Motor neuron (in vitro differentiated cells): ENCODE measurements at places on chromosomes 13 and 19. TPM values are rescaled to one million over a fixed set of nuclear protein-coding genes. Genes with fewer than 3 reads are reported as not detected.
A peak's percentile ranks its signal among the peaks of the same experiment; 100 is the strongest.

Gene NCR1
- total RNA-seq = 0.14 TPM in 1 of 2 replicates, not detected in the other

Gene CYP2S1
- total RNA-seq = 1.0 and 1.6 TPM in 2 replicates

Gene PLIN5
- total RNA-seq = 0.46 TPM in 1 of 2 replicates, not detected in the other

GRCh38 chr13:44368062-44368591 lies 5.5 kb upstream of the SERP2 start:
- peak; percentile 45 for ATAC-seq
